ENCODE measurements at places on chromosomes 7 and 10.
A peak's percentile ranks its signal among the peaks of the same experiment; 100 is the strongest.

- DNase-seq, result no peak
Observed at GRCh38 chr10:24720096-24720495, 3.6 kb downstream of the ARHGAP21 start.

DNA sequence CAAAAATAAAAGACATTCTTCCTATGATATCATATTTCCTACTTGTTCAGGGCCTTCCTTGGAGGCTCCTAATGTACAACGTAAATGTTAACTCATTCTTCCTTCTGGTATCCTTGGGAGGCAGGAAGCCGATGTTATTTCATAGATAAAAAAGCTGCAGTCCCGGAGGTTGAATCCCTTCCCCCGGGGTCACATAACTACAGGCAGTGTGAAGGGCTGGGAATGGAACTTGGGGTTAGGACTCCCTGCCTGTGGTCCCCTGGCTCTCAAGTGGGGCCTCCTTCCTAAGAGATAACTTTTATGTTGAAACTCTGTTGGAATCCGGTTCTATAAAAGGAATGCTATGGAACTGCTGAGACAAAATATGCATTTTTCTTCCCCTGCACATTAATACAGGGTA lies 14.9 kb upstream of the CCDC3 start:
- DNase-seq, result no peak

DNA sequence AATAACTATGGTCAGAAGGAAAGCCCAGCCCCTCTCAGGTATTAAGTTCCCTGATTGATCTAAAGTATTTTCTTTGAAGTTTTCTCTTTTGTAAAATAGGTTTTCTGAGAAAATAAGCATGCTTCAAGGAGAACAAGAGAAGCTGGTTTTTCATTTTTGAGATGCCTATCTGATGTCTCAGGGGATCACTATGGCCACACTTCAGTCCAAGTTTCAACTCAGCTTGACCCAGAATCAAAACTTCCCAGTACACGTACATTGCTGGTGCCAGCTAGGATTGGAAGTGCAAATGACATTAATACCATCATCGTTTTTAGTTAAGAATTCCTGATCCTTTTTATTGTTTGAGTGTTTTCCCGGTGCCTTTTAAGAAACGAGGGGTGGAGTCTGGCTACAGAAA lies 7.2 kb downstream of the ITIH5 start:
- DNase-seq, result no peak

DNA sequence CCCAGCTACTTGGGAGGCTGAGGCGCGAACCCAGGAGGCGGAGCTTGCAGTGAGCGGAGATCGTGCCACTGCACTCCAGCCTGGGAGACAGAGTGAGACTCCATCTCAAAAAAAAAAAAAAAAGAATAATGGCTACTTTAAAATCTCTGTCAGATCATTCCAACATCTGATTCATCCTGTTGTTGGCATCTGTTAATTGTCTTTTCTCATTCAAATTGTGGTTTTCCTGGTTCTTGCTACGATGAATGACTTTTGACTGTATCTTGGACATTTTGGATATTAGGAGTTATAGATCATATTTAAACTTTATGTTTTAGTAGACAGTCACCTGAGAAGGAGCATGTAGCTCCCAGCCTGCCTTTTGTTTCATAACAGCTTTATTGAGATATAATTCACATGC lies 8.5 kb downstream of the TPST1 start:
- DNase-seq, result no peak

DNA sequence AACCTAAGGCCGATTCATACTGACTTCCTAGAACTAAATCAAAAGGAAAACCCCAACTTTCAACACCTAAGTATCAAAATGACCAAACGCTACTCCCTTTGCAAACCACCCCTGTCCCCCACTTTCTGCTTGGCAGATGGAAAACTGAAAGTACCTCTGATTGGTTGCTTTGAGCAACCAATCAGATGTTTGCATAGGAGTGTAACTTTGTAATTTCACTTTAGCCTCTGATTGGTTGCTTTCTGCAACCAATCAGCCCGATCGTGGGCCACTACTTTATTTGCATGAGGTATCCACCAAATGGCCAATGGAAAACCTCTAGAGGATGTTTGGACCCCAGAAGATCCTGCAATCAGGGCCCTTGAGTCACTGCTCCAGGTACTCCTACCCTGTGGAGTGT lies 12.3 kb upstream of the SNX10 start:
- DNase-seq, result no peak

GRCh38 chr10:9550810-9551209 lies 1466.9 kb upstream of the CELF2 start:
- no peak for DNase-seq

DNA sequence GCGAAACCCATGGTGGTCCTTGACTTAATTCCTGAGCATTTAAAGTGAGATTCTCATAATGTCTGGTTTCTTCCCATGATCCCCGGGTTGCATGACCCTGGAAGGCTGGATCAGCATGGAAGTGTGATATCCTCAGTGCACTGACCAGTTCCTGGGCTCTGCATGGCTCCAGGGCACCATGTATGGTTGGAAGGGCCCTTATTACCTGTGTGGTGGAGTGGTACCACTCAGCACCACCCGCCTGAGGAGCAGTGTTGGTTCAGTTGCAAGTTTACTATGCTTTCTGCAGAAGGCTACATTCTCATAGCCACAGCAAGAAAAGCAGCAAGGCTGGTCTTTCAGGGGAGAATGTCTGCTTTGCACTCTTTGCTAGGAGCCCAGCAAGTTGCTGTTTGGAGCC lies 325.7 kb upstream of the MKI67 start:
- no peak for DNase-seq

DNA sequence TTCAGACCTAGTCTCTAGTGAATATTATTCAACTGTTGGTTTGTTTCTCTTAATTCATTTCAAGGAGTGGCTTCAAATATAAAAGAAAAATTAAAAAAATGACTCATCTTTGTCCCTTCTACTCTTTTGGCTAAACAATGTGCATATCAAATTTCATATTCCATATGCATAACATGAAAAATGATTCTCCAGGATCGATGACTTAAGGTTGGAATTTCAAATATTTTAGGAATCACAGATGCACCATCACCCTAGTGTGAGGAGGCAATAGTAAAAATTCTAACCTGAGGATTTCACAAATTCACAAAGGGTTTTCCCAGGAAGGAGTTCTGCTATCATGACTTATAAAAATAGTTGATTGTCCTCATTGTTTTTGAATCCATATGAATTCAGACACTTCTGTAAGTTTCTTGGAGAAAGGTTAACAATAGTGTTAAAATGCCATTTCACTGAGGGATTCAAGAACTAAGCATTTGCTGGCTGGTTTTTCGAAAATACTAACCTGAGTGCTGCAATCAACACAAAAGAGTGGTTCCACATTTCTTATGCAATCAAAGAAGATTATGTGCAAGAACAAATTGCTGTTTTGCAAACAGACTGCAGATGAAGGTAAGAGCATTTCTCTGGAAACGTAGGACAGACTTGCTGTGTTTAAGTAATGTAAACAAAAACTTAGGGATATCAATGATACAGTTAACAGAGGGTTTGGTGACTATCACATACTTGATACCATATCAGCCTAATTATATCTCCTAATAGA lies 547.5 kb upstream of the LRRTM3 start:
- no peak for DNase-seq

- no peak for DNase-seq
Observed at GRCh38 chr7:135690566-135690965, 28.3 kb downstream of the STMP1 start.

GRCh38 chr7:142892951-142893350 lies 7.4 kb upstream of the TRPV6 start:
- DNase-seq, result no peak

DNA sequence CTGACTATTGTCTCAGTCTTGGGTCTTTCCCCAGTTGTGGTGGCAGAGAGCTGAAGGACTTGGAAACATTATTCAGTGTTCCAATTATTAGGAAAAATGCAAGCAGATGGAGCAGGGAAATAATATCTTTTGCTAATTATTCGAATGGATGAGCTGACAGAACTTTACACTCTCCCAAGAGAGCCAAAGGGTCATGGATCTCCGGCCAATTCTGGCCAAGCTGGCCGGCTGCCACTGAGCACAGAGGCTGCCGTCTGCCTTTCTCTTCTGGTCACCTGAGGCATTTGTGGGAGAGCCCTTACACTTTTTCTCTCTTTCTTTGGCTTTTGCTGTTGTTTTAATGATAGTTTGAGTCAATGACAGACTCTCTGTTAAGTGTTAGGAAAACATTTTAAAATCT lies 22.2 kb upstream of the CNTNAP2 start:
- no peak for DNase-seq

DNA sequence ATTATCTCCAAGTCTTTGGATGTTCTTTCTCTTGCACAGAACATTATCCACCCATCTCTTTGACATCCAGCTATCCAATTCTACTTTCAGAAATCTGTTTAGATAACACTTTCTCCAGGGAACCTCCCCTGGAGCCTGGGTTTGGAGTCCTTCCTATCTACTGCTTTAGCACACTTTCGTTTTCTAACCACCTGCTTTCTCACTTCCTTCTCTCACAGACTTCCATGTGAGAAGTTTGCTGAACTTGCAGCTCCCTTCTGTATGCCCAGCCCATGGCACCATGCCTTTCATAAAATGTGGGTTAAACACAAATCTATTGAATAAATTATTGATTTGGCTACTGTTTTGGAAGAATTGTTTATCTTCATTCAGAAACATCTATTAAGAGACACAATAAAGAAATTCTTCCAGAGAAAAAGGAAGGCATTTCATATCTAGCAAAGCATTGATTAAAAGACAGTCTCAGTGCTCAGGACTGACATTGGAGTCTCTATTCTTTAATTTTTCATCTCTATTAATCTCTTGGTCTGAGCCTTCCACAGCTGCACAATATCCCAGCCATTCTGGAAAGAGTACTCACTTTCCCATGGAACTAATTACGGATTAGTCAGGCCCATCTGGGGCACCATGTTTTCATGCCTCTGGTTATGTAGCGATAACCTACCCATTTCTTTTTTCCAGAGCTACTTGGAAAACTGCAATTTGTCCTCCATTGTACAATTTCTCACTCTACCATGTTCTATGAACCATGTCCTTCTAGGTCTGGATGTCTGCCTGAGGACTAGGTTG lies 1077.3 kb downstream of the SORCS3 start:
- DNase-seq, result no peak

DNA sequence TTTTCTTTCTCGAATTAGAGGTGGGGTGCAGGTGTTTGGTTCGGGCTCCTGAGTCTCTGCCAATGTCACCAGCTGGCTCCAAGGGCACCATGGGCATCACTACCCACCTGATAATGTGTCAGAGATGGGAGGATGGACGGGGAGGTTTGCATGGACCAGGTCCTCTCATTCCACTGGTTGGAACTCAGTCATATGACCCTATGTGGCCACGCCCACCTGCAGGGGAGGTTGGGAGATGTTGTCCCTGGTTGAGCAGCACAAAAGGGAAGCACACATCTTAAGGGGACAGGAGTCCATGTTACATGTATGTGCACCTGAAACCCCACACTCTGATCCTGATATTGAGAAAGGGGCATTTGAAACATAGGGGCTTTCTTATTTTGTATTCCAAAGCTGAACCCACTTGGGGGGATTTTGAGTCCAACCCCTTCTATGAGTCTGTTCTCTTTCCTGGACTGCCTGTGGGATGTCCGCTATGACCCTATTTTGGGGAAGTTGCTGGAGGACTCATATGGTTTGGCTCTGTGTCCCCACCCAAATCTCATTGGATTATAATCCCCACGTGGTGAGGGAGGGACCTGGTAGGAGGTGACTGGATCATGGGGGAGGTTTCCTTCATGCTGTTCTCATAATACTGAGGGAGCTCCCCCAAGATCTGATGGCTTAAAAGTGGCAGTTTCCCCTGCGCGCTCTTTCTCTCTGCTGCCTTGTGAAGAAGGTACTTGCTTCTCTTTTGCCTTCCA lies 66.9 kb upstream of the BAIAP2L1 start:
- peak; percentile 12 for DNase-seq

- no peak for DNase-seq
Observed at GRCh38 chr10:5549462-5550249, 24.9 kb downstream of the CALML3 start.

- peak; percentile 43 for DNase-seq
Observed at GRCh38 chr10:31836569-31837406, 91.8 kb downstream of the ARHGAP12 start.

DNA sequence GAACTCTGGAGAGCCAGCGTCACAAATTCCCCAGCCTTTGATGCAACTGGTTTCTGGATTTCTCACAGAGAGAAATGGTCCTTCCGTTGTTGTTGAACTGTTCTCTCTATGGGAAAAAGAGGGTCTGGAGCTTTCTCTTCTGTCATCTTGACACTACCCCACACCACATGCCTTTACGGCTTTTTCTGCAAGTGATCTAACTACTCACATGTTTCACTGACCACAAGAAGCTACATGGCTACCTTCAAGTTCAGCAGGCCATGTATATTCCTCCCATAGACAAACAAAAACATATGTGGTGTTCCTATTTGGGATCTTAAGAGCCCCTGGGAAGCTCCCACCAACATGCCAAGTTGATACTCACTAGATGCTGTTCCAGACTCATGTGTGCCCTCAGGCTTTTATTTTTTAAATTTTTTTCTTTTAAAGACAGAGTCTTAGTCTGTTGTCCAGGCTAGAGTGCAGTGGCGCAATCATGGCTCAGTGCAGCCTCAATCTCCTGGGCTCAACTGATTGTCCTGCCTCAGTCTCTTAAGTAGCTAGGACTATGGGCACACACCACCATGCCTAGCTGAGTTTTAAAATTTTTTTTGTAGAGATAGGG lies 72.0 kb downstream of the RNF216 start:
- no peak for DNase-seq

DNA sequence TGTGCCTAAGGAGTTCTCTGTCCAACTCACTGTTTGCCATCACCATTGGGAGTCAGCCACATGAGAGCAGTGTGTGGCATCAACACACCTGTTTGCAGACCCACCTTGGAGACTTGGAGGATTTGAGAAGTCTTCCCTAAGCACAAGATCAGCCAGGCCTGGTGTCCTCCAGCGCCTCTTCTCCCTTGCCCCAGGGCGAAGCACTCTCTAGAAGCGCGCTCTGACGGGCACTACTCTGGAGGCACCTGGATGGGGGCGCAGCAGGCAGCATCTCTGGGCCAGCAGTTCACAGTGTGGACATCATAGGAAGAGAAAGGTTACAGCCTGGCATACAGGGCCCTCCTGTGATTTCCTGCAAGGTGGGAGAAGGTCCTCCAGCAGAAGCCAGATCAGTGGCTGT lies 289.3 kb downstream of the CELF2 start:
- DNase-seq, result no peak

DNA sequence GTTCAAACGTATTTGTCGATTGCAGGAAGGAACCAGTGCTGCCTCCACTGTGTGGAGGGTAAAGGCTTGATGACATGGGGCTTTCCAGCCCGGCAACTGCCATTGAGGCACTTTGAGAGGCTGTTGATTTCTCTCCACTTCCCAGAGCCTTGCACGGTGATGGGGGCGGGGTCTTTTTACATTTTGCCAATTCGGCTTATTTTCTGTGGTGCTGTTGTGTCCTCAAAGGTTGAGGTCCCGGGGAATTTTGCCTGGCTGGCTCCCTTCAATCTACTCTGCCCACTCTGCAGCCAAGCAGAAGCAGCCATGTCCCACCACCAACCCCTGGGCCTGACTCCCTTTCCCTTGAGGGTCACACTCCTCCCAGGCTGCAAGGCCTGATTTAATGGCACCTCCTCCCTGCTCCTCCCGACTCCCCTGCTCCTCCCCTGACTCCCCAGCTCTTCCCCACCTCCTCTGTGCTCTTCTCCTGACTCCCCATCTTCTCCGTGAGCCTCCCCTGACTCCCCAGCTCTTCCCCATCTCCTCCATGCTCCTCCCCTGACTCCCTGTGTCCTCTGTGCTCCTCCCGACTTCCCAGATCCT lies 39.0 kb downstream of the OAT start:
- no peak for DNase-seq

GRCh38 chr10:69968830-69969229 lies 83.8 kb upstream of the MACROH2A2 start:
- DNase-seq, result no peak

All from HAP-1 (cell line).